ENCODE measurements at places on chromosomes 16 and 17. TPM values are rescaled to one million over a fixed set of nuclear protein-coding genes. Genes with fewer than 3 reads are reported as not detected.
A peak's percentile ranks its signal among the peaks of the same experiment; 100 is the strongest.

Gene RAB34
- 17.7 TPM for polyA plus RNA-seq

Gene CCDC154
- polyA plus RNA-seq = not detected

Gene FBXW10
- not detected for polyA plus RNA-seq

DNA sequence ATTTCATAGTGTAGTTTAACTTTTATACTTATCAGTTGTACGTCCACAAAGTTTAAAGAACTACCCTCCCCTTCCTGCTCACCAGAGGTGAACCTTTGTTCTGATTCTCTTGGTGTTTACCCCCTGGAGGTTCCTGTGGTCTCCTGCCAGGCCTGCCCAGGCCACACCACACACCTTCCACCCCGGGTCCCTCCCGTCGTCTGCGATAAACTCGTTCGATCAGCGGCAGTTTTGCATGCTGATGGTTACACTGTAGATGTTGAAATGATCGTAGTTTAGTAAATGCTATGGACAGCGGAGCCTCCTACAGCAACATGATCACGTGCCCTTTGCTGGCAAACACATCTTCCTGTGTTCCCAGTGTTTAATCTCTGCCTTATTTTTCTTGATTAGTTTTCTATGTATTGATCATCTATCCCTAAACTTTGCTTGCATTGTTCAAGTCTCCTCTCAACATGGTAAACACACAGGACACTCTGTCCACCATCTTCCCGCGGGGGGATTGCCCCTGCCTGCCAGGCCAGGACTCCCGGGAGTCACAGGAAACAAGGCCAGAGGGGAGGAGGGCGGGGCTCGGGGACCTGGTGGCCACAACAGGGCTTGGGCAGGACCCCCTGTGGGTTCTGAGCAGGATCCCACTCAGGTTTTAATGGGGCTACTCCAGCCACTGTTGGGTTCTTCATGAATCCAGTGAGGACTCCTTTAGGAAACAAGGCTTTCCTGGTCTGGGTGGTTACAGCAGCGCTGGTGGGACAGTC lies 2.8 kb upstream of the ACSF3 start:
- no peak for DNase-seq

Gene C17orf50
- not detected for polyA plus RNA-seq

- no peak for DNase-seq
Observed at GRCh38 chr16:3434373-3434772, 8.9 kb downstream of the ZNF597 start.

Gene PTX4
- polyA plus RNA-seq = not detected

Gene NPW
- polyA plus RNA-seq = not detected

DNA sequence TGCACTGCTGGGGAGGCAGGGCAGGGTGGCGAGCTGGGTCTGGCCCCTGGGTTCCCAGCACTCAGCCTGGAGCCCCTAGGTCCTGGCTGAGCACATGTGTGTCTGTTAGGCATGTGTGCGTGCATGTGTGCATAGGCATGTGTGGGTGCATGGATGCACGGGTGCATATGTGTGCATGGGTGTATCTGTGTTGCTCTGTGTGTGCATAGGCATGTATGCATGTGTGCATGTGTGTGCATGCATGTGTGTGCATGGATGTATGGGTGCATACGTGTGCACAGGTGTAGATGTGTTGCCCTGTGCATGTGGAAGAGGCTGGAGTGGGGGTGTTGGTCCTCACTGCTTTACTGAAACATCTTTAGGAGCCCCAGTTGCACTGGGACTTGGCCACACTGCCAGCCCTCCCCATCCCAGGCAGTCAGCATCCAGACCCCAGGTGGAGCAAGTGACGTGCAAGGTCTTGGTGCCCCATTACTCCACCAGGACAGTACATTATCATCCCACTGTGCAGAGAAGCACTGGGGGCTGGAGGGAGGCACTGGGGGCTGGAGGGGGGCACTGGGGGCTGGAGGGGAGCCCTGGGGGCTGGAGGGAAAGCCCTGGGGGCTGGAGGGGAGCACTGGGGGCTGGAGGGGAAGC lies 10.4 kb upstream of the DPEP1 start:
- no peak for DNase-seq

Gene HOXB1
- not detected for polyA plus RNA-seq

Gene CCL18
- polyA plus RNA-seq = not detected

DNA sequence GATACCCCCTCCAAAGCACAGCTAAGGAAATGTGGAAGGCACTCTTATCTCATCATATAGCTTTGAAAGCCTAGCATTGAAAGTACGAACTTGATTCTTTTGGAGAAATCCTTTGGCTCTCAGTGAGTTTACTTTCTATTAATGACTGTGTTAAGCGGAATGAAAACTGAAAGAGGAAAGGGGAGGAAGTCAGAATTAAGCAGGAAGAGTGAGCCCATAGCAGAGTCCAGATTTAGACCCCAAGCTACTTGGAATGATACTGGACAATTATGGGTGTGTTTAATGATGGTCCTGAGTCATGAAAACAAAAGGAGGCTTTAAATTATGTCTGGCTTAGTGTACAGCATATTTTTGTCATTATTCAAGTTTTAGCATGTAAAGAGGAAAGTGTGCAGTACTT lies 42.2 kb downstream of the TENT4B start:
- DNase-seq = no peak

DNA sequence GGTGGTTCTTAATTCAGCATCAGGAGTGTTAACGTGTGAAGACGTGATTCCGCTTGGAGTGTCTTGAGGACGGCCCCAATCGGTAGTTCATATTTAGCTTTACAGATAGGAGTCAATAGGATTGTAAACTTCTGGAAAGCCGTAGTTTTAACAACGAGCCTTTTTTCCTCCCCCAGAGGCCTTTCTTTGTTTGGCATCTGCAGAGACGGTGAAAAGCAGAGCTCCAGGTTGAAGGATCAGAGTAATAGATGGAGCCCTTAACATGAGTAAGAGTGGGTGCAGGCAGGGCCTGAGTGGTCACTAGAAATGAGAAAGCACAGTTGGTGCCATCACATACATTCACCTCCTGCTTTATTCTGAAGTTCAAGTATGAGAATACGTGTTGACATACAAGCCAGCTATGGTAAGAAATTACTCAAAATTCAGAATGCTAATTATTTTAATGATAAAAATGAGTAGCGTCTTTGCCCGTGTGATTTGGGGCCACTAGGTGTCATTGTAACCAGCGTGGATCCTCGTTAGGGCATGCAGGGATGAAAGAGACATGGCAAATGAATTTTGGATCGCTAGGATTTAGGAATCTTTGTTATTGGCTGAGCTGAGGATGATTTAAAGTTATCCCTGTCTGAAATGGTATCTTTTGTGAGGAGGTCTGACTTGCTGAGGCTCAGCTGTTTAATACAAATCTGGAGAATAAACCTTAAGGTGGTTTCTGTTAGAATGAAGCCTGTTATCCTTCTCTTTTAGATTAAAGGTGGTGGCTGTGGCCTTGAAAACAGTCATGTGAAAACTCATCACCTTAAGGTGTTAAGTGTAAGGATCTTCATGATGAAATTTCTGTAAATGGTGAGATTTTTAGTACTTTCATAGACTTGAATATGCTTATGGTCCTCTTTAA lies 18.6 kb downstream of the PRCD start:
- no peak for DNase-seq

DNA sequence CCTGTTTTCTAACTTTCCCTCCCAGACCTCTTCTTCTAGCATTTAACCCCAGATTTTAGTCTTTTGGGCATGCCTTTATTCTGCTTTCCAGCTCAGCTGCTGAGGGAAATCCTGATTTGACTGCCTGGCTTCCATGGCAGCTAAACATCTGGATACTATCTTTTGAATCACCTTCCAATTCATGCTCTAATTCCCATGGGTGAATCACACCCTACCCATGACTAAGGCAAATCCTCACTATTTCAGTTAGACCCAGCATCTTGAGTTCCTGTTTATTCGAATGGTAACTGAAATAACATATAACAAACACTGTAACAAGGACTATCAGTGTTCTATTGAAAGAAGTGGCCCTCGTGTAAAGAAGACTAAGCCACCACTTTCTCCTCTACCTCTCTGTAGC lies 29.8 kb downstream of the CA10 start:
- no peak for DNase-seq

Gene TNFRSF13B
- 10.6 TPM for polyA plus RNA-seq

Gene CLEC16A
- polyA plus RNA-seq = 20.1 TPM

- no peak for DNase-seq
Observed at GRCh38 chr16:81524382-81524781, 79.8 kb downstream of the CMIP start.

- no peak for DNase-seq
Observed at GRCh38 chr16:30115238-30115637, 1.9 kb upstream of the GDPD3 start.

DNA sequence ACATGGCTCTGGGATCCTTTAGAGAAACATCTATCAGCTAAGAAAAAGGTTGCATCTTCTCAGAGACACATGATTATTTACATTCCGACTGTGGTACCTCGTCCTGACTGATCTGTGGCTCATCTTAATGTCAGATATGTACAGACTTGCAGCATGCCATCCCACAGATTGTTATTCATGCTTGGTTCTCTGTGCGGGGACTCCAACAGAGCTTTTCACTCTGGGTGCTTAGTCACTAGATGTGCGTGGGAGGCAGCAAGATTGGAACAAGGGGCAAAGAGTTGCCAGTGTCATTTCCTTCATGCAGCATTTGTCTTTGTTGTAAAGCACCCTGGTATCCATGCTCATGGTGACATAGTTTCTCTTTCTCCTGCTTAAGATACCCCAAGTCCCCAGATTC lies 179.1 kb upstream of the CACNG5 start:
- DNase-seq = no peak

- no peak for DNase-seq
Observed at GRCh38 chr17:44932096-44932786, 15.3 kb downstream of the KIF18B start.

DNA sequence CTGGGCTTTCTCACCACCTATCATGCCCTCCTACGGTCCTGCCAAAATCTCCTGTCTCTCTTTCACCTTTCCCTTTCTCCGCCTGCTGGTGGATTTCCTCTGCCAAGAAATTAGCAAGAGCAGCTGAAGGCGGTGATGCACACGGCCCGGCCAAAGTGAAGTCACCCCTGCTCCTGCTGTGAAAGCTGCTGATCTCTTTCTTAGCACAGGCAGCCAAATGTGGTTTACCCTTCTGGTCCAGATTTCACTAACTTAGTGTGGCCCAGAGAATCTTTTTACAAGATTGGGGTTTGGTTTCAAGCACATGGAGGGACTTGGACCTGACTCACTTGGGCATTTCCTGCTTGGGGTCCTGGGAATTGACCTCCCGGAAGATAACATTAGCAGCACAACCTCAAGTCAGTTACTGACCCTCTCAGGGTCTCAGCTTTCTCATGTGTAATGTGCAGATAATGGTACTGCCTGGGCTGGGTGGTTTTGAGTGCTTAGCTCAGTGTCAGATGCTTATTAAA lies 155.7 kb downstream of the SOCS1 start:
- no peak for DNase-seq

Gene MYH1
- not detected for polyA plus RNA-seq

DNA sequence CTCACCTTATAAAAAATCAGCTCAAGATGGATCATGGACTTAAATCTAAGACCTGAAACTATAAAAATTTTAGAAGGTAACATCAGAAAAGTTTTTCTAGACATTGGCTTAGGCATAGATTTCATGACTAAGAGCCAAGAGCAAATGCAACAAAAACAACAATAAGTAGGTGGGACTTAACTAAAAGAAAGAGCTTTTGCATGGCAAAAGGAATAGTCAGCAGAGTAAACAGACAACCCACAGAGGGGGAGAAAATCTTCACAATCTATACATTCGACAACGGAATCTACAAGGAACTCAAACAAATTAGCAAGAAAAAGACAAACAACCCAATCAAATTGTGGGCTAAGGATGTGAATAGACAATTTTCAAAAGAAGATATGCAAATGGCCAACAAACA lies 368.4 kb upstream of the KIF2B start:
- no peak for DNase-seq

DNA sequence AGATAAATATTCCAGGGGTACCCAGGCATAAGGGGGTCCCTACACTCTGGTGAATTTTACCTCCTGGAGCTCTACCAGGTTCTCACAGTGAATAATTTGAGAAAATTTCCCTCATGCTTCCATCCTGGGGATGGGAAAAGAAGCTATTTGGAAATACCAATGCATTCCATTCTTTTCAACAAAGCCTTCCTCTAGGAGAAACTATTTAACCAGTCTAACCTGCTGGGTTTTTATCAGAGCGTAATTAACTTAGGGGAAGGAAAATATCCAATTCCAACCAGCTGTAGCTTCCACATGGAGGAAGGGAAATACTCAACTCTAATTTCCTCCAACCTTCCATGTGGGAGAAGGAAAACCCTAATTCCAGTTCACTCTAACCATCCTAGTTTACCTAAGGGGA lies 17.0 kb downstream of the MFSD6L start:
- DNase-seq = no peak

DNA sequence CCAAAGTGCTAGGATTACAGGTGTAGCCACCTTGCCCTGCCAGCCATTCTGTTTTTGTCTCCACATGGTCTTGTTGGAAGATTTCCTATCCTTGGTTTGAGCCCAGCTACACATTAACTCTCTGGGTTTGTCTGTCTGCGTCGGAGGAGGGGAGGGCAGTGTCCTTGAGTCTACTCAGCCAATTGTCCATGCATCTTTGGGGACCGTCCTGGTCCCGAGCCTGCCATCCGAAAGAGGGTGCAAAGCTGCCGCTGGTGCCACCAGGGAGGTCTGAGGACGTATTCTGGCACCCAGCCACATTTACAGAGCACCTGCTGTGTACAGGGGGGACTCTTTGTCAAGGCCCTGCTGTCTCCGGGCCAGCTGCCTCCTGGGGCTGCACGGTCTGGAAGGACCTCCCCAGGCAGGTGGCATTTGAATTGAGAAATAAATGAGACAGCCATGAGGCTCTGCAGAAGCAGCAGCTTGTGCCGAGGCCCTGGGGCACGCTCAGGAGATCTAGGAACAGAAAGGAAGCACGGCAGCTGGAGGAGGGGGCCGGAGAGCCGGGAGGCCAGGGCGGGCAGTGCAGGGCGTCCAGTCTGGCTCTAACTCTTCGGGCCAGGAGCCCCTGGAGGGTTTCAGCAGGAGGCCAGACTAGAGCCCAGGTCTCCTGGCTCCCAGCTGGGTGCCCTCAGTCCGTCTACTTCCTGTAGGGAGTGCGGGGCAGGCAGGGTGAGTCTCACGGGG lies 1.5 kb downstream of the CYBA start:
- no peak for DNase-seq

- no peak for DNase-seq
Observed at GRCh38 chr16:19706846-19707245, 11.2 kb downstream of the KNOP1 start.

Gene CHMP6
- 42.3 TPM for polyA plus RNA-seq

- DNase-seq = peak; percentile 33
Observed at GRCh38 chr17:27526604-27527002, 70.4 kb downstream of the KSR1 start.

- DNase-seq = no peak
Observed at GRCh38 chr16:14454391-14454790, 175.7 kb downstream of the PARN start.

Gene NPB
- not detected for polyA plus RNA-seq

- DNase-seq = no peak
Observed at GRCh38 chr17:79372470-79373238, 238.2 kb downstream of the RBFOX3 start.

Measured in naive B cell (primary cell).